Neural progenitor cell (in vitro differentiated cells): ENCODE measurements at places on chromosomes 12 and 14.

- no peak for DNase-seq
Observed at GRCh38 chr14:45553981-45554380, 301.0 kb upstream of the MIS18BP1 start.

GRCh38 chr12:118912697-118913270, 68.6 kb upstream of the SRRM4 start:
- no peak for DNase-seq

DNA sequence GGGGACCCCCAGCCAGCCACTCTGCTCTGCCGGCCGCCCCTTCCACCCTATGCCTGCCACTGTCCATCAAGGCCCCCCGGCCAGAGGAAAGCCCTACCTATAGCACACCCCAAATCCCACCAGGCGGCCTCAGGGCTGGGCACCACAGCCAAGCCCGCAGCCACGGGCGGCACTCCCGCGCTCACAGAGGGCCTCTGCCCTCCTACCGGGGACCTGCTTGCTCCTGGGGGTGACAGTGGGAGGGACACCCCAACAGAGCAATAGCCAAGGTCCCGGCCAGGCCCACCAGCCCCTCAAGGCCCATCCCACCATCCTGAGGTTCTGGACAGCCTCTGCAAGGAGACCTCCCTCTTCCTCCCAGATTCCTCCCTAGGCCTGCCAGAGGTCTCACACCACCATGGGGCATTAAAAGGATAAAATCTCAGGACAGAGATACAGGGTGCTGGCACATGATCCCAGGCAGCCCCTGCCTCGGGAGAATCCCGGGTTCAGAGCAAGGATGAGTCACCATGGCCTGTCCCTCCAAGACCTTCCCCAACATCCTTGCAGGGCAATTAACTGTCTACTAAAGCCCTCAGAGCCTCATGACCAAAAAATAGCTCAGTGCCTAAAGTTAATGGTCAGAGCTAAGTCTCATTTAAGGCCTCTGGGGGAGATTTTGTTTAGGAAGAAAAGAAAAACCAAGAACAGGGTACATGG, 17.1 kb downstream of the CCDC85C start:
- DNase-seq = no peak

- DNase-seq = no peak
Observed at GRCh38 chr12:93733358-93733757, 56.2 kb downstream of the CRADD start.

- no peak for DNase-seq
Observed at GRCh38 chr14:98168211-98168985, 1103.6 kb downstream of the BCL11B start.

- no peak for DNase-seq
Observed at GRCh38 chr14:46147024-46147423, 504.6 kb downstream of the RPL10L start.

GRCh38 chr12:50828886-50829285, 13.8 kb upstream of the TMPRSS12 start:
- DNase-seq = no peak
